ENCODE measurements at places on chromosomes 5 and 9.

- no peak for DNase-seq
Observed at GRCh38 chr9:95441081-95441480, 75.7 kb downstream of the PTCH1 start.

DNA sequence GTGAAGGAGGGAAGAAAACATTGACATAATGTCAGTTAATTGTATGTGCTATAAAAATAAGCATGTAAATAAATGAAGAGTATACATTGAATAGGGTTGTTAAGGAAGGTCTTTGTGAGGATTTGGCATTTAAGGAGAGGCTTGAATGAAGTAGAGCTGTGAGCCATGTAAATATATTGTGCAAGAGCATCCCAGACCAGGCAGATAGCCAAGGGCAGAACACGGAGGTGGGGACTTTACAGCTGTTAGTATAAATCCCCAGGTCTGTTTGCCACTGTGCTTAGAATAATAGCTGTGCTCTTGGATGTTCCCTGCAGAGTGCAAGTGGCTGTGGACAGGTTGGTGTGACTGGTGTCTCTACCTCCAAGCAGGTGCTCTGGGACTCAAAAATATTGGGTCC lies 211.7 kb downstream of the LRRC70 start:
- DNase-seq = no peak

DNA sequence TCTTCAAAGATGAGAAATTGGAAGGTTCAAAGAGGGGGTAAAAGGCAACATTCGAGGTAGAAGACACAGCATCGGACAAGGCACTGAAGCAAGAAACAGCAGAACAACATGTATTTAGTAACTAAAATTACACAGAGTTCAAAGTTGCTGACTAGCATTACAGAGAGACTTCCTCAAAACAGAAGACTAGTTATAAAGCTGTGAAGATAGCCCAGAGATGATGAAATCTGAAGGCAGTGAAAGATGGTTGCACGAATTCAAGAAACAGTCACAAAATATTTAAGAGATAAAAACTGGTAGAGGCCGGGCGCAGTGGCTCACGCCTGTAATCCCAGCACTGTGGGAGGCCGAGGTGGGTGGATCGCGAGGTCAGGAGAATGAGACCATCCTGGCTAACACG lies 16.3 kb downstream of the MAPKAP1 start:
- DNase-seq = no peak

GRCh38 chr9:88523056-88523455 lies 11.9 kb upstream of the NXNL2 start:
- DNase-seq = no peak

DNA sequence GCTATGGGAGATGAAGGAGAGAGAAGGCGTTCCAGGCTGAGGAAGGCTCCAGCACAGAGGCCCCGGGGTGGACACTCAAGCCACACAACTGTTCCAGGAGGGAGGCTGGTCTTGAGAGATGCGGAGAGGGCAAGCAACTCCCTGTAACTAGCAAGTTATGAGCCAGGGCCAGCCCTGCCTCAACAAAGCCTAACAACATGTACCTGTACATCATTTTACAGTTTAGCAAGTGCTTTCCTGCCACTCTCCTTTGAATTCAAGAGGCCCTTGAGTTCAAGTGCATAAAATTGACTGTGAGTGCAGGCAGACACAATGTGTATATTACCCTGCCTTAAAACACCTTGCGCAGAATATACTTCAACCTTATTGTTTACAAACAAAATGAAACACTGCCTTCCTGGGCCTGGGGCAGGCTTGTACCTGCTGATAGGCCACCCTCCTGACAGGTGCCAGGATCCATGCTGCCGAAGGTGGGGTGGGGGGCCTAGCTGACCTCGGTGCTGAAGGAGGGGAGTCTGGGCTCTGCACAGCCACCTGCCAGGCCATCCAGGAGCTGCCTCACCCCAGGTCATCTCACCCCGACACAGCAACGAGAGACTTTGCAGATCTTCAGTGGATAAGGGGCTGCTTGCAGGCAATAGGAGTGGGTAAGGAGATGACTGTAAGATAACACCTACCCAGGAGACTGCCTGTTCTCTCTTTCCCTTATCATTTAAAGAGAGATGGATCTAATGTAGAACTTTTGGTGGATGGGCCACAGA lies 80.0 kb downstream of the PPARGC1B start:
- no peak for DNase-seq

GRCh38 chr9:37437010-37437409 lies 14.5 kb downstream of the GRHPR start:
- no peak for DNase-seq

DNA sequence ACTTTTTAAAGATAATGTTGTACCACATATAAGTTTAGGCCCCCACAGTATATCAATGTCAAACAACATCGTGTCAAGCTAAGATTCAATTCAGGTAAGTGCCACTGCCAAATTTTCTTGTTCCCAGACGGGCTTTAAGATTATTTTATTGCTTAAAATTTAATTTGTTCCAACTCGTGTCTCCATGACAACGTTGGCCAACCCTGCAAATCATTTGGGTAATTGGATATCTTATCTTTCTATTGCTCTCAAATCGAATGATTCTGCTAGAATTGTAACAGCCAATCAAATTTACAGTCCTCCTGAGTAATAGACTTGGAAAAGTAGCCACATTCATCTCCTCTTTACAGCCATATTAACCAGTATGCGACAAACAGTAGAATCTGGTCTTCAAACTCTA lies 19.5 kb downstream of the TLE1 start:
- DNase-seq = no peak

GRCh38 chr5:54988817-54989216 lies 3.4 kb upstream of the ESM1 start:
- DNase-seq = no peak

DNA sequence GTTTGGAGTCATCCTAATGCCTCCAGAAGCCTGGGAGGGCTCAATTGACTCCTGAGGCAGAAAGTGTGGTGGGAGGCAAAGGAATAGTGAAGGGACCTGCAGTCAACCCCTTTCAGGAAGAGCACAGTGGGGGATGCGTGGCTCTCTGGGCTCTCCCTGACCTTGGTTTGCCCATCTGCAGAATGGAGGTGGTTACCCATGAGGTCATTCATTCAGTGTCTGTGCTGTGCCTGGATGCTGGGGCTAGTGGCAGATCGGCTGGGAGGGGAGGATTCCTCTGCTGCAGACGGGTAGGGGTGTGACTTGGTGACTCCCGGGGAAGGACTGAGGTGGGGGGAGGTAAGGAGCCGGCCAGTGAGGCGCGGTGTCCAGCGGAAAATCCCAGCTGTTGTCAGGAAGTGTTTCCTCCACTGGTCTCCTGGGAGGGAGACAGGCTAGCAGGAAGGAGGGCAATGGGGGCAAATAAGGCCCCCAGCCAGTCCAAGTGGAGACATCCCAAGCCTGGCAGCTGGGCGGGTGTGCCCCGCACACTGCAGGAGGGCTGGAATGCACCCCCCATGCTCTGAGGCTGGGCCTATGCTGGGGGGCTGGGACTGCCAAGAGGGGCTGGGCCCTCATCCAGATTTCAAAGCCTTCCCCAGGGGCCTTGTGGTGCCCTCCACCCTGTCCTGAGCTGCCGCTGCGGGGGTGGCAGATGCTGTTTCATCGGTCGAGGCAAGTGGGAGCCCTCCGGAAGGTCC lies 10.9 kb downstream of the CXXC5 start:
- no peak for DNase-seq

GRCh38 chr5:179406031-179406961 lies 61.0 kb upstream of the ADAMTS2 start:
- DNase-seq = no peak

DNA sequence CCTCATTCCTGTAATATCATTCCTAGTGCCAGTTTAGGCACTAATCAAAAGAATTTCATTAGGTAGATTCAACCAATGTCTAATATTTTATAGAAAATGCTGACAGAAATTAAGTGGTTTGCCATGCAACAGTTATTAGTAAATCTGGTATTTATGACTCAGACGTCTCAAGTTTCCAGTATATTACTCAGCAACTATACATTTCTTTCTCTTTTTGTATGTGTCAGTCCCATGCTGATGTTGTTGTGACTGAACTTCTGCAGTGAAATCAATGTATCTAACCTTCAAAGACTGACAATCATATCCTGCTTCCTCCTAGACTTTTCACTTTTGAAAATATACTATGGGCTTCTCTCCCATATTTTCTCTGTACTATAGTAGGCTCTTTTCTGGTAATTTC lies 822.5 kb downstream of the NR2F1-AS1 start:
- DNase-seq = no peak

GRCh38 chr9:128636556-128637530 lies 19.8 kb downstream of the DYNC2I2 start:
- no peak for DNase-seq
